ENCODE measurements at places on chromosomes 16 and 17.

DNA sequence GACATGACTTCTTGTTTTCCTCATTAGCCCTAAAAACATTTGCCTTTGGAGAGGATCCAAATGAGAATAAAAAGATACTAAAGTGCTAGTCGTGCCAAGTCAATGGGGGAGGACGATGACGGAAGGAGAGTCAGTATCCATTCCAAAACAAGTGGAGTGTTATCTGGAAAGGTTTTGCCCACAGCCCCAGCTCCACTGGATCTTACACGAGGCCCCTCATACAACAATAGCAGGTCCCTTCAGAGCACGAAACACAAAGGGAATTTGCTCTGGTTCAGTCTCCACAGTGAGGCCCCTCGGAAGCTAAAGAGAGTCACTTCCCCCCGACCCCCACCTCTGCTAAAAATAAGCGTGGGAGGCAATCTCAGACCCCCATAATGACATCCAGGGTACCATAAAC lies 496.9 kb upstream of the ZFHX3 start:
- DNase-seq, result no peak

DNA sequence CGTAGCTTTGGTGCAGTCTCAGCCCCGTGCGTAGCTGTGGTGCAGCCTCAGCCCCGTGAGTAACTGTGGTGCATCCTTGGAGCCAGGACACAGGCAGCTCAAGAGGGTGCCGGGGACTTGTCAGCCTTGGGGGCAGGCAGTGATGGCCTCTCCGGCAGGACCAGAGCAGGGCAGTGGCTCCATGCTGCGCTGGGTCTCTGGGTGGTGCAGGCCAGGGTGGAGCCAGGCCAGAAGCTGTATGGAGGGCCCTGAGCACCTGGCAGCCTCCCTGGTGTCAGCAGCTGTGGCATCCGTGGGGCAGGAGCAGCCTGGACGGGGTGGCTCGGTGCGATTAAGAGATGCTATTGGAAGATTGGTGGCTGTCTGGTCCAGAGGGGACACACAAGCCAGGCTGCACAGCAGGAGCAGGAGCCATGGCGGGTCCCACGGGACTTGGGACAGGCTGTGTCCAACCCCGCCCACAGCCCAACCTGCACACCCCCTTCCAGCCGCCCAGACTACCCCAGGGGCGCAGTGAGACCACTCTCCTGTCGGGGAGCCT lies 28.3 kb upstream of the CDH15 start:
- no peak for DNase-seq

GRCh38 chr17:35923609-35924114 lies 6.9 kb downstream of the RDM1 start:
- no peak for DNase-seq

DNA sequence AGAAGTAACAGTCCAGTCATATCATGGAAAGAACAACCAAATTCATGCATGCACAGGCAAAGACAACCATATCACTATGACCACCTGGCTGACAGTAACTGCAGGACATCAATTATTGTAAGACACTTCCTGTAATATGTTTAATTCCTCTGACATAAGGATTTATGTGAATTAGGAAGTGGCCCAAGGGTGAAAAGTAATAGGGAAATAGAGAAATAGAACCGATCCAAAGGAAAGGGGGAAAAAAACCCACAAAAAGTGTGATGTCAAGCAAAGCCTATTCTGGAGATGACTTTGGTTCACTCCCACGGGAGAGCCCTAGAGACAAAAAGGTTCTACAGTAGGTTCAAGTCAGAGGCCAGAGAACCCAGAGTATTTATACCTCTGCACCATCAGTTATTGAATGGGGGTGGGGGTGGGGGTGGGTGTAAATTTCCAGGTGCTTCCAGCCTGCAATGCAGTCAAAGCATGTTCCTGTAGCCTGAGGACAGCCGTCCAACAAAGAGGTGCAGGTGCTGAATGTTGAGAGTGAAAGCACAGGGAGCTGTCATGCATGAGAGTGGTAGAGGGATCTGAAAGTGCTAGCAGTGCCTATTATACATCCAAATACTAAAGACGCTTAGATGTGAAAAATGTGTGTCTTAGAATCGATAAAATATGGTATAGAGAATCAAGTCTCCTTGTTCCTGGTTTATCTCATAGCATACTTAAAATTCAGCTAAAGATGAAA lies 95.6 kb upstream of the HLF start:
- DNase-seq, result no peak

DNA sequence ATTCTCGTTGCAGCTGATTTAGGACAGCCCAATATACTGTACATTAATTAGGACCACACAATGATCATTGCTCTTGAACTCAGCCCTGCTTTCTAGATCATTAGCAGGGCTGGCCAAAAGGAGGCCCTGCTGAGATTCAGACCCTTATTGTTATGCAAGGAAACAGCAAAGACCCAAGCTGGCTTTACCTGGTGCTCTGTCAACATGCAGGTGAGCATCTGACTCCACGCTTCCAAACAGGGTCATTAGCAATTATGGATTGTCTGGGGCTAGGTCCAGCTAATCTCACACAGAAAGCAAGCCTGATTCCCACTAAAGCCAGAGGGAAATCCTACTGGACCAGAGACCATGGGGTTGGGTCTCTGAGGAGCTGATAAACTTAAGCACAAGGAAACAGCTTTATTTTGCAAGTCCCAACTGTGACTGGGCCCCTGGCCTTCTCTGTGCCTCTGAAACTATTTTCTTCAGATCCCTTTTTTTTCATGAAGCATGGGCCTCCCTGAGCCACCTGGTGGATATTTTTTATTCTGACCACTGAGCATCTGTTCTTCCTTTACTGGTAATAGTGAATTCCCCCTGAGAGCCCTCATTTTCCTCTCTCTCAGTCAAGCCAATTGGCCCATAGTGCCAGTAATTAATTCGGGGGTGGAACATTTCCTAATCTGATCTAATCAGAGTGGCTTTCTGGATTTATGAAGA lies 236.1 kb downstream of the GRIN2A start:
- DNase-seq, result no peak

- DNase-seq, result no peak
These were observed 2274.0 kb downstream of the TP53TG3F start for GRCh38 chr16:35733278-35733965.

GRCh38 chr17:32477220-32477619 lies 9.6 kb upstream of the CDK5R1 start:
- DNase-seq, result no peak

- no peak for DNase-seq
These were observed 111.3 kb downstream of the AATF start for GRCh38 chr17:37060094-37060493.

DNA sequence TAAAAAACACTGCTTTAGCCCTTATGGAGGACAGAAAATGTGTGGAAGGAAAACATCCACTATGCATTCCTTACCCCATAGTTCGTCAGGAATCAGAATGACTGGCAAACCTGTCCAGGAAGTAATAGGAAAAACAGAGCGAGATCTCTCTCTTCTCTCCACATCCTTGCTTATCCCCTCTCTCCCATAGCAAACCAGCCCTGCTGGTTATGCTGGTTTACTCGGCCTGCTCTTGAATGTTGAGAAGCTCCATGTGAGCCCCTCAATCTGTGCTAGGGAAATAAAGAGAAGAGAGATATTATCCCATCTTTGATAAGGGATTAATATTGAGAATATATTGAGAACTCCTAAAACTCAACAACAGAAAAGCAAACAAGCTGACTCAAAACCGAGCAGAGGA lies 402.8 kb upstream of the RBFOX1 start:
- DNase-seq, result no peak

DNA sequence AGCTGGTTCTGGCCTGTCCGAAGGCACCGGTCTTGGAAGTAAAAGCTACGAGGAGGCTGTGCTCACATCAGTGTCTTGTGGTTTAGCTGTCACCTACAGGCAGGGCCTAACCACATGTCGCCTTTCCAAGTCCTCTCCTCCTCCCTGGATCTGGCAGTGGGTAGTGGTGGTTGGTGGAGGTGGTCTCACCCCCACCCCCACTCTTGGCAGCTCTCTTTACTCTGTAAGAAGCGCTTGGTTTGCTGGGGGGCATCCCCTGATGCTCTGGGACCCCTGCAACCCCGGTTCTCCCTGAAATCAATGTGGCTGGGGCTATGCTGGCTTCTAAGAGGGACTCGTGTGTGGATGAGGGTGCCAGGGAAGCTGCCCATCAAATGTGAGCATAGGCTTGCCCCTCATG lies 68.3 kb downstream of the WIPI1 start:
- no peak for DNase-seq

GRCh38 chr16:2963723-2964474 lies at the start of gene KREMEN2:
TSS of gene KREMEN2 (plus strand) at chr16:2964275. CDS start at chr16:2964521, 246 bp downstream.
- peak; percentile 67 for DNase-seq

- no peak for DNase-seq
These were observed 7.7 kb upstream of the KCNH6 start for GRCh38 chr17:63515426-63515825.

DNA sequence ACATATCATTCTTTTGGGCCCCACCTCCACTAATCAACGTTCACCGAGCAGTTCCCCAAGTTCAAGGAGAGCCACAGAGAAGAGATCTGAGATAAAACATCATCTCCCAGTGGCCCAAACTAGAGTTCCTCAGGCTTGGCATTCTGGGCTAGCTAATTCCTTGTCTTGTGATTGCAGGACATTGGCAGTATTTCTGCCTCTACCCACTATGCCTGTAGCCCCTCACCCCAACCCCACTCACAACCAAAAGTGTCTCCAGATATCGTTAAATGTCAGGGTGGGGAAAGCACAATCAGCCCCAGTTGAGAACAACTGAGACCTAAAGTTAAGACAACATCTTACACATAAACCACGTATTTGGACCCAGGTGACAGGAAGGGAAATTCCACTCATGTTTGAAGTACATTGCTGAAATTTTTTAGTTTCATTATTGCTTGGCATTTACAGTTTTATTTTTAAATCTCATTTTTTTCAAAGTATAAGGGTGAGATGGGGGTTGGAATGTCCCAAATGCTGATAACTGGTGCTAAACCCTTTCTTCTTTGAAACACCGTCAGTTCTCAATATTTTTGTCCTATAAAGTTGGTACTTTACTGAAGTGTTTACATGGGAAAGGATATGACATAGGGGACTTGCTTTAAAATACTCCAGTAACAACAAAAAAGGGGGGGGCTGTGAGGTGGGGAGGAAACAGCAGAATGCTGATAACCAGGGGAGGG lies 13.6 kb downstream of the ZC3H7A start:
- DNase-seq, result peak; percentile 65

DNA sequence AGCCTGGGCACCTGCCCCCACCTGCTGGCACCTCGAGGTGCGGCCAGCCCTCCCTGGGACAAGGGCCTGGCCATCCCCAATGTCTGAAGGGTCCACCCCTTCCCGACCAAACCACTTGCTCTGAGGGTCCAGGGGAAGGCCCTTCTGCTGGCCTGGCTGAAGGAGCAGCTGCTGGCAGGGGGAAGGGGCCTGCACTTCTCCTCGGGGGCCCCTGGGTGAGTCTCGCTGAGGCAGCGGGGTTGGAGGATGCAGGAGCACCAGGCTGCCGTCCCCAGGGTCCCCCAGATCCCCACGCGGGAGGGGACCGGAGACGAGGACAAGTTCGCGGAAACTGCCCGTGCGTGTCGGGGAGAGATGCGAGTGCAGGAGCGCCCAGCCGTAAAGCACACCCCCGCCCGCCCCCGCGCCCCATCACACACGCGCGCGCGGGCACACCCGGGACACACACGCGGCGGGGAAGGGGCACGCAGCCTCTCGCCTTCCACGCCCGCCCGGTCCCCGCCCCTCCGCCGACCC lies 725 bp upstream of the CACNA1H start:
- peak; percentile 66 for DNase-seq

- DNase-seq, result no peak
These were observed 6.5 kb downstream of the DDX42 start for GRCh38 chr17:63780507-63780906.

DNA sequence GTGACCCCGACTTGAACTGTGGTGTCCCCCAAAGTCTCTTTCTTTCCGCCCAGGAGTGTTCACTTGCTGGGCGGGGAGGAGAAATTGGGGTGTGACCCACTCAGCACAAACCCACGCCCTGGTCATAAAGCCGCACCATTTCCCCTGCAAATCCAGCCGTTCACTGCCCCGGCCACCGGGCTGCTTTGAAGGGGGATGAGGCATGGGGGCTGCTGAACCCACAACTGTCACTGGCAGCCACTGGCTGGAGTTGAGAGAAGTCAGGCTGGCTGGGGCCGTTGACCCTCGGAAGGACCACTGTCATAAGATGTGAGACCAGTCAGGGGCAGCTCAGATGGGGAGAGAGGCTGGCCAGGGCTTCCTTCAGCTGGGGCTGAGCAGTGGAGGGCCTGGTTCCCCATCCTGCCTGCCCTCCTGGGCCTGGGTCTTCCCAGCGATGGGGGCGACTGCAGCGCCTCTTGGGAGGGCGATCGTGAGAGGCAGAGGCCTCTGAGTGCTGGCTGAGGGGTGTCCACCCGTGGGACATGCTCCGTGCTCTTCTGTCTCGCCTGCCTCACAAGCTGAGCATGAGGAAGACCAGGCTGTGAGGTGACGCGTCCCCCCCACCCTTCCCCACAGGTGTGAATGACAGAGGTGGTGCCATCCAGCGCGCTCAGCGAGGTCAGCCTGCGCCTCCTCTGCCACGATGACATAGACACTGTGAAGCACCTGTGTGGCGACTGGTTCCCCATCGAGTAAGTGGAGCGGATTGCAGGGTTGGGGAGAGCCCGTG lies 19.5 kb downstream of the C16orf90 start:
- DNase-seq, result no peak

- DNase-seq, result no peak
These were observed 48.0 kb upstream of the METRNL start for GRCh38 chr17:83031321-83031945.

GRCh38 chr17:61010661-61011170 lies 333.1 kb downstream of the BCAS3 start:
- no peak for DNase-seq

DNA sequence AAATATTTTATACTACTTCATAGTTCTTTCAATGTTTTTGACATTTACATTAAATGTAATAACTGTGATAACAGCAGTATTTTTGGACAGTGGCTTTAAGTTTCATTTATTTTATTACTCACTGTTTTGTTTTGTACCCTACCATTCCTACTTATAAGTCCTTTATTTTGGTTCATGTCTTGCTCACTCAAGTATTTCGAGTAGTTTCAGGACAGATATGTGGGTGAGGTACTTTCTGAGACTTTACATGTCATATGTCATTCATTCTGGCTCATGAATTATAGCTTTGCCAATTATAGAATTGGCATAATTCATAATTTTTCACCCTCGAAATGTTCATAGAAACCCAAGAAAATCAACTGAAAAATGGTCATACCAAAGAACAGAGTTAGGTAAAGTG lies 44.4 kb downstream of the PIK3R5 start:
- no peak for DNase-seq

DNA sequence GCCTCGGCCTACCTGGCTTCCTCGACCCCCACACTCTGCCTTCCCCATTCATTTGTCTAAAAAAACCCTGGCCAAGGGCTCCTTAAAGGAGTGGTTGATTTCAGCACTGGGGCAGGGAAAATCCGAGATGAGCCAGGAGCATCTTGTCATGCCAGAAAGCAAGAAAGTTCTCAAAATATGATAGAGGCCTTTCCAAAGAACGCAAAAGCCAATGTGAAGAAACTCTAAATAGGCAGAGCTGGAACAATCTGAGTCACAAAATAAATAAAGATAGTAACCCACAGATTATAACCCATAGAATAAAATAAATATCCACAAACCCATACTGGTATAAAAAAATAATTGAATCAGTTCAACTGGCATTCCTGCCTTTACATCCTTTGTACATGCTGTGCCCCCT lies 192.3 kb upstream of the SALL1 start:
- DNase-seq, result no peak
